ENCODE measurements at places on chromosomes 1 and 21.

- no peak for DNase-seq
These were observed 79.2 kb downstream of the SMYD2 start for GRCh38 chr1:214360116-214360515.

DNA sequence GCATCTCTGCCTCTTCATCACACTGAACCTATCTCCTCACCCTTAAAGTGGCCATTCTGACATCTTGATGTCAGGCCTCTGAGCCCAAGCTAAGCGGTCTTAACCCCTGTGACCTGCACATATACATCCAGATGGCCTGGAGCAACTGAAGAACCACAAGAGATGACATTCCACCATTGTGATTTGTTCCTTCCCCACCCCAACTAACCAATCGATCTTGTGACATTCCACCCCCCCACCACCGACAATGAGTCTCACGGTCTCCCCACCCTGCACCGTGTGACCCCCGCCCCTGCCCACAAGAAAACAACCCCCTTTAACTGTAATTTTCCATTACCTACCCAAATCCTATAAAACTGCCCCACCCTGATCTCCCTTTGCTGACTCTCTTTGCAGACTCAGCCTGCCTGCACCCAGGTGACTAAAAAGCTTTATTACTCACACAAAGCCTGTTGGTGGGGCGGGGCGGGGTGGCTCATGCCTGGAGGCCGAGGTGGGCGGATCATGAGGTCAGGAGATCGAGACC is 21.0 kb upstream of the PINK1 start:
- DNase-seq: no peak

DNA sequence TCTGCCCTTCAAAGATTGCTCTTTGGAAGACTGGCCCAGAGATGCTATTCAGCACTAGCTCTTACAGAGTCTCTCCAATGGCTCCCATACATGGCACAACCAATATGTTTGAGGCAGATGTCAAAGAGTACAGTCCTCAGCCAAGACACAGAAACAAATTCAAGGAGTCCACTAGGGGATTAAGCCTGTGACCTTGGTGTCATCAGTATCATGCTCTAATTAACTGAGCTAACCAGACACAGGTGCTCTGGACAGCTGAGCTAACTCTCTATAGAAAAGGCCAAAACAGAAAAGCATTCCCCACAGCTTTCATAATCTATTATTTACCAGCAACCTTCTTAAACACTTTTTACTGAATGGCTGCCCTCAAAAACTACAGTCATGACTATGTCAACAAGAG is 666.0 kb upstream of the PLXNA2 start:
- DNase-seq: no peak

DNA sequence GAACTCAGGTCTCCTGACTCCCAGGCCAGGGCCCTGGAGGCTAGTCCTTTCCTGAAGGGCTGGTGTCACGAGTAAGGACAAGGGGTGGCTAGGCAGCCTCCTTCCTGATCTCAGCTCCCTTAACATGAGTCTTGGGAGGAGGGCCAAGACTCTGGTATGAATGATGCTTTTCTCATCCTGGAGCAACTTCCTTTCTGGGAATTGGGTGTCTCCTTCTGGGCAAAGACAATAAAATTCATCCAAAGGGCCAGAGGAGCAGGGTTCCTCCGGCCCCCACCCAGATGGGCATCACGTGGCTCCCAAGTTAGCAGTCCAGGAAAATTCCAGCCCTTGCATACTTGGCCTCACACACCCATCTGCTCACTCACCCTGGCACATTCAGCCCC is at the start of gene FAM167B:
TSS of gene FAM167B (plus strand) at position 335 of the 386 bp plus-strand sequence. CDS start 200 bp downstream, outside the sequence.
- DNase-seq: no peak

GRCh38 chr1:219373616-219373935 is 199.9 kb downstream of the LYPLAL1 start:
- DNase-seq: no peak

DNA sequence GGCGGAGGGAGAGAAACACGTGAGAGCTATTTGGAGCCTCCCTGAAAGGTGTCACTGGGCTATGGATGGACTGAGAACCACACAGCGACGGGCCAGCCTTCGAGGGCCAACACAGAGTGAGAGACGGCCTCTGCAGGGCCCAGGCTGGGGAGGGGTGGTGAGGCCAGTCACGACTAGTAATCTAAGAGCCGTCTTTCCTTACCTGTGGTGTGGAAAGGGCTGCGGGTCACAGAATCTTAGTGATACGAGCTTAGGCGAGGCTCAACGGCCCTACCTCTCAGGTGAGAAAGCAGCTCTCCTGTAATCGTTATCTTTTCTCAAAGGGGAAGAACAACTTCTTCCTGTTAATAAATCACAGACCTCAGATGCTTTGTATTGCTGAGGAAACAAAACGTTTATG is 33.4 kb upstream of the COX20 start:
- no peak for DNase-seq

GRCh38 chr1:246506367-246506673 is 759 bp downstream of the SMYD3 start:
- no peak for DNase-seq

- DNase-seq: no peak
These were observed 6.3 kb upstream of the TMEM39B start for GRCh38 chr1:32066489-32066873.

GRCh38 chr1:59179673-59180072 is 117.2 kb upstream of the FGGY start:
- DNase-seq: no peak

DNA sequence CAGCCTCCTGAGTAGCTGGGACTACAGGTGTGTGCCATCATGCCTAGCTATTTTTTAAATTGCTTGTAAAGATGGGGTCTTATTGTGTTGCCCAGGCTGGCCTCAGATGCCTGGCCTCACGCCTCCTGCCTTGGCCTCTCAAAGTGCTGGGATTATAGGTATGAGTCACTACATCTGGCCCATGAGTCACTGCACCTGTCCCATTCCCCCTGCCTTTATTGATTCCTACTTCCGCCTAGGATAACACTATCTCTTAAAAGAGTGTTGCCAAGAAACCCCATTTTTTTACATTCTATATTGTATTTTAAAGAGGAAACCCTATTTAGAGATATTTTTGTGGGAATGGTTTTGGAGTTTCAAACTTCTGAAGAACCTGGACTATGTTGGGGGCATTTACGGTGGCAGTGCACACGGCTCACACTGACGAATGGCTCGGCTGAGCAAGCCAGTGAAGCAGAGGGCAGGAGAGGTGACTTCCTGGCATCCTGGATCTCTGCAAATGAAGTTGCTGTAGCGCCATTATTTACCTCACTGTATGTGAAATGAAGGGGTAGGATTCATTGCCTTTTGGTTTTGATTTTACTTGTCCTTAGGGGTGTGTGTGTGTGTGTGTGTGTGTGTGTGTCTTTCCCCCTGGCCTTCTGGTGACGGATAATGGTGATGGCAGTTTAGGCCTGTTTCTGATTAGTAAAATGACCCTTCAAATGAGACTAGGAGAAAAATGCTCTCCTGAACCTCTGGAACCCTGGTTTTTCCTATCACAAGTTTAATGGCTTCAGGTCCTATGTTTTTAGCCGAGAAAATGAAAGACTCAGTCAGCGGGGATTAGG is 22.5 kb downstream of the KIF26B start:
- no peak for DNase-seq

DNA sequence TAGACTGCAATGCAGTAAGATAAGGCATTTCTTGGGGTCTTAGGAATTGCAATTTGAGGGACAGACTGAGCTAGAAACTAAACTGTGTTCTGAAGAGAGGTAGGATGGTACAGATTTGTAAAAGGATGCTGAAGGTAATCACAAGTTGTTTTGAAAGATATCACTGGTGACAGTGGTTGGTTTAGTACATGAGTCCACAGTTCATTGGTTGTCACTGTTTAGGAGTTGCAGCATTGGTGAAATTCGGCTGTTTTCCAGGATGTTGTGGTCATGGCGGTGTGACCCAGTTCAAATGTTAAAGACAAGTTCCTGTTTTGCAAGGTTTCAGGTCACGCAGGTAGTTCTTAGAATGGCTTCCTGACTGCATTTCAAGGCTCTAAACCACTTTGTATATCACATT is 292.8 kb upstream of the B3GALT2 start:
- peak; percentile 15 for DNase-seq

- DNase-seq: no peak
These were observed 143.4 kb downstream of the ZZZ3 start for GRCh38 chr1:77538956-77539518.

DNA sequence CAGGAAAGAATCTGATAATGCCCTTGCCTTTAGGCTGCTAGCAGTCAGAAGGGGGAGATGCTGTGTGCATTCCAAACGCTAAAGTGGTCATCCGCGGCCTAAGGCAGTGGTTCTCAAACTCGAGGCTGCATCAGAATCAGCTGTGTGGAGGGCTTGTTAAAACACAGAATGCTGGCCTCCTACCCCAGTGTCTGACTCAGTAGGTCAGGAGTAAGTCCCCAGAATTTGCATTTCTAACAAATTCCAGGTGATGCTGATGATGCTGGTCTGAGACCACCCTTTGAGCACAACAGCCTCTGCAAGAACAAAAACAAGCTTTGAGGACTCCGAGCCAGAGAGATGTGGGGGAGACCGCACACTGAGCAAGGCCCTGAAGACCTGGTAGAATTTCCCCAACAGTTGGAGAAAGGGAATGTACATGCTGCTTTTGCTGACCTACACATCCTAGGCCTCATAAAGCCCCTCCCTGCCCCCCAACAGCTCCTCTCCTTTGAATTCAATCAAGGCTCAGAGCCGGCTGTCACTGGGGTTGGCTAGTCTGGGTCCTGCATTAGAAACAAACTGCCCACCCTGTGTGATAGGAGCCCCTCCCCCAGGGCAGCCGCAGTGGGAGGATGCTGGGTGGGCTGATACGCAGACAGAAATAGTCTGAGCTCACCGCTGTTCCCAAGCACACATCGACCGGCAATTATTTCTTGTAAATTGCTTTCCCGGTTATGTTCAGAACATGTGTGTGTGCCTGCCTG is 27.1 kb downstream of the SHISAL2A start:
- no peak for DNase-seq

- no peak for DNase-seq
These were observed 14.0 kb upstream of the UMODL1 start for GRCh38 chr21:42056996-42057689.

- DNase-seq: no peak
These were observed 275.9 kb downstream of the LRRC40 start for GRCh38 chr1:69929308-69930057.

DNA sequence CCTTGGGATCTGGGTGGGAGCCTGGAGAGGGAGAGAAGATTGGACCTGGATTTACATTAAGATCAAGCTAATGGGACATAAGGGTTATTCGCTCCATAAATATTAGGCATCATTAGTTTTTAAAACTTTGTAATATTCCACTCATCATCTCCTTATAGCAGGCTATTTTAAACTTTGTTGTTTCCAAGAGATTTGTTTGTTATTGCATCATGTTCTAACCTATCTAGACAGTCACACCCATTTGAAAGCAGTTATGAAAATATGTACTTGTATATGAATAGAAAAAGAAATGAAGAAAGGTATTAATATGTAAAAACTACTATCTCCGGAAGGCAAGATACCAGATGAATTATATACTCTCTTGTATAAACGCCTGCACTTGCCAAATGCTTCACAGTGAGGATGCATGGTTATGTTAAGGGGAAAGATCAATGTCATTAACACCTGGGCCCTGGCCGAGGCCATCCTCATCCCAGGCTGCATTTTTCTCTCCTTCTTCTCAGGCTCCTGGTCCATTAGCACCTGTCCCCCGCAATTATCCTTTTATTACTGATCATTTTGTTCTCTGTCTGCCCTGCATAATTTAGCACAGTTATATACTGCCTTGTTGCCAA is 468.2 kb downstream of the MATN1 start:
- no peak for DNase-seq

GRCh38 chr1:1529936-1530335 is 10.5 kb downstream of the TMEM240 start:
- no peak for DNase-seq

GRCh38 chr1:3459051-3459908 is 4.8 kb downstream of the ARHGEF16 start:
- no peak for DNase-seq

- DNase-seq: no peak
These were observed 21.0 kb downstream of the HSPA13 start for GRCh38 chr21:14361958-14362357.

DNA sequence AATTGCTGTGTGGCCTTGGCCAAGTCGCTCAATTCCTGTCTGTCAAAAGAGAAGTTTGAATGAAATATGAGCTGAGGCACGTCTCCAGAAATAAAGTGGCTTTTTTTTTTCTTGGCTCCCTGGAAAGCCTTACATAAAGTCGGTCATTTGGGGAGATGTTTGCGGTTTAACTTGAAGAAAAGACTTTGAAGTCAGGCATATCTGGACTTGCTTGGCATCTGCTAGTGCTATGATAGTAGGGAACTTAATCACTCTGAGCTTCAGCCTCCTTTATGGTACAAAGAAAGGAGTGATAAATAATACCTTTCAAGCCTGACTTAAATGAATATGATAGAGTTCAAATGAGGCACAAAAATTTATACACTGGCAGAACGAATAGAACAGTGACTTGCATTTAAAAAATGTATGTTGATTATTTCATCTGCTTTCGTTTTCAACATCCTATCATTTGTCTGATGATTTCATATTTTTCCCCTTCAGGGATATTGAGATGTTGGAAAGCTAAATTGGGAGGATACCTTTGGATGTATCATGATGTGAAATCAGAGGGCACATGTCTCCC is 60.2 kb downstream of the FASLG start:
- no peak for DNase-seq

DNA sequence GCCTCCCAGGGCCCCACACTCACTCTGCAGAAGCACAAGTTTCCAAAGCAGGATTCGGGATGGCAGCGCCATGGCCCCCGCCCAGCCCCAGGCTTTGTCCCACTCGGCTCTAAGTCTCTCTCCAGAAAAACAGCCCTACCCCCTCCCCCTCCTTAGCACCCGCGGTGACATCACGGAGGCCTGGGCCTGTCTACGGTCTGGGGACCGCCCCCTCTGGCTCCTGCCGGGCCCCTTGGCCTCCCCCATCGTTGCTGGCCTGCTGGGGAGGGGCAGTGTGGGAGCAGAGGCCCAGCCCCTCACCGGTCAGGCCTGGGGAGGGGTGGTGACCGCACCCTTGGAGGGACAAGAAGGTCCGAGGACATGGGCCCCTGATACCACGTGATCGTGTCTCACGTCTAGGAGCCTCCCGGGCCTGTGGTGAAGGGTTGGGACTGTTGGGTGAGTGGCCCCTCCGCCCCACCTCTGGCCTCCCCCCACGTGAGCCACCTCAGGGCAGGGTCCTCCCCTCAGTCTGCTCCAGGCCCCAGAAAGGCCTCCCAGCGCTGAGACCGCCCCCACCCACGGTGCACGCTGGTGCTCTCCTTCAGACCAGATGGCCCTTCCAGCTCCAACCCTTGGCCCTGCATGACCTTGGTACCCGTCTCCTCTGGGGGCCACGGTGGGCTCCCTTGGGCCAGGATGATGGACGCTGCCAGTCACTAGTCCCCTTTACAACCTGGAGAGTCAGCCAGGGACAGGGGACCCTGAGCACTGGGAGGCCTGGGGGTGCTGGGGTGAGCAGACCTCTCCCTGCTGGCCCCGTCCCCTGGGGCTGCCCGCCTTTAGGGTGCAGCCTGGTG is at the start of gene MXRA8:
TSS of gene MXRA8 (minus strand) at position 123 of the 839 bp plus-strand sequence. CDS start at position 72, 51 bp downstream.
- no peak for DNase-seq

- DNase-seq: no peak
These were observed 20.5 kb downstream of the MX1 start for GRCh38 chr21:41446586-41446985.

Data from stimulated activated CD8-positive, alpha-beta memory T cell treated with anti-CD3 and anti-CD28 coated beads, Interleukin-12 subunit alpha, Interleukin-12 subunit beta, amount 100 ng/mL, for 4 hours (primary cell).